Stimulated activated CD8-positive, alpha-beta memory T cell treated with anti-CD3 and anti-CD28 coated beads, Interleukin-15, amount 100 ng/mL, for 48 hours (primary cell): ENCODE measurements at places on chromosomes 12 and 14.

DNA sequence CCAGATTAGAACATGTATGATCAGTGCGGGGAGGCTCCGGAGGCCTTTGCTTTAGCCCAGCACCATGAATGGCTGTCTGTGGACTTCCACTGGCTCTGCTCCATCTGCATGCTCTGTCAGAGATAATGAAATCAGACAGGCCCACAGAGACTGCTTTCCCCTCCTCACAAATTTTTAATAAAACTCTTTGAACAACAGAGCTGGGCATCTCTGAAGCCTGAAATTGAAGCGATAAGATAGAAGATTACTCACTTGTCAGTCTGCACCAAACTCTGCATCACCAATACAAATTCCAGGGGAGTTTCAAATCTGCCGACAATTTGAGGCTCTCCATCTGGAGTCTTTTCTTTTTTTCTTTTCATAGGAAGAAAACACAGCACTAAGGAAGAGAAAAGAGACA is 110.0 kb downstream of the DYRK2 start:
- DNase-seq: no peak

DNA sequence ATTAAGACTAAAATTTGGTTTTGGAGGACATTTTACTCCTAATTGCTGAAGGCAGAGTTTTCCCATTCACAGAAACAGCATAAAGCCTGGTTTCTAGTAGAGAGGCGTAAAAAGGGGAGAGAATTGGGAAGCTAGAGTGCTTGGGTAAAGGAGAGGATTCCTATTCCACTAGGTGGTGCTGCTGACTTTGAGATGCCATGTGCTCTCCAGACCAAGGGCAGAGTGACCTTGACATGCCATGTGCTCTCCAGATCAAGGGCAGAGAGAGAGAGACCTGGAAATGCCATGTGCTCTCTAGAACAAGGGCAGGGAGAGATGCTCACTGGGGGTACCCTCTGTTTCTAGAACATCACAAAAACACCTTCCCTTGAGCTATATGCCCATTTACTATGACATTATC is 176.2 kb upstream of the PDZRN4 start:
- DNase-seq: no peak

GRCh38 chr14:100893228-100893601 is 10.3 kb downstream of the RTL1 start:
- DNase-seq: no peak

DNA sequence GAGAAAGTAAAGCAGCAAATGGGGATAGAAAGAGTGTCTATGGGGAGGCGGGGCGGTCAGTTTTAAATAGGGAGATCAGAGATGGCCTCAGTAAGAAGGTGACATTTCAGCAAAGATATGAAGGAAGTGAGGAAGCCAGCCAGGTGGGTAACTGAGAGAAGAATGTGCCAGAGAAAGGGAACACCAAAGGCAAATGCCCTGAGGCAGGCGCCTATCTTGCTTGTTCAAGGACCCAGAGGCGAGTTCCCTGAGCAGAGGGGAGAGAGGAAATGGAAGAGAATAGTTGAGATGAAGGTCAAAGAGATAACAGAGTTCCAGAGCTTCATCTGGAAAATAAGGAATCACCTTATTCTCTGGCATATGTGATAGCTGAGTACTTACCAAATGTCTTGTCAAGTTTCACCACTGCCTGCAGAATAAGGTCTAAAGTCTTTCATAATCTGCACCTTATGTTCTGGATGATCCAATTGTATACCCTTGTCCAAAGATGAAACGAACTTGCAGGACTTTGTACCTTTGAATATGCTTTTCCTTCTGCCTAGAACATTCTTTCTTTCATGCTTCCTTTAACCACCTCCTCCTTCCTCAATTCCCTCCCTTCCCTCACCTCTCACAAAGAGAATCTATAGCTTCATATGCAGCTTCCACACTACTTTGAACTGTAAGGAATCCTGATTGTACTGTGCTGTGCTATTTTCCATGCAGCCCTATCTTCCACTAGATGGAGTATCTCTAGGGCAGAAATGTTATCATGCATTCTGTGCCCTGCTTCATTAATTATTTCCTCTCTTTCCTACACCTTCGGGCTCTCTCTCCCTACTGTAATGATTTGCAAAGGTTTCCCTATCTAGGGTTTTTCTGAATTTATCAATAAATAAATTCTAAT is 38.5 kb downstream of the GNPTAB start:
- no peak for DNase-seq

- no peak for DNase-seq
These were observed 586.3 kb downstream of the LRFN5 start for GRCh38 chr14:42192738-42193653.

- no peak for DNase-seq
These were observed 189.0 kb upstream of the FRMD6 start for GRCh38 chr14:51462706-51463105.

- no peak for DNase-seq
These were observed 440.4 kb upstream of the PRICKLE1 start for GRCh38 chr12:43029971-43030370.

DNA sequence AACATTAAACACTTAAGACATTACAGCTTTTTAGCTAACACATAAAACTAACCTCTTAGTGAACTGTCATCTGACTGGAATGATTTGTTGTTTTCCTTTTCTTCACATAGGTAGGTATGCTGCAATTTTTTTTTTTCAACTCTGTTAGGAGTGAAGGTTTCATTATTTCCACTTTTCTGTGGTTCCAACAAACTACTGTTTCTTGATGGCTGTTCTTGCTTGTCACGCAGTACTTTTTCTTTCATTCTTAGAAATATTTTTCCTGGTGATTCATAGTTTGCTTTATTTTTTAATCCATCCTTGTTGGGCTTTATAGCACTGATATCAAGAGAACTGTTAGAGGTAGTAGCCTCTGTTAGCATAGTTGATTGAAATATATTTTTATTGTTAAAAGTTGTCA is 6.3 kb downstream of the MIS18BP1 start:
- no peak for DNase-seq

DNA sequence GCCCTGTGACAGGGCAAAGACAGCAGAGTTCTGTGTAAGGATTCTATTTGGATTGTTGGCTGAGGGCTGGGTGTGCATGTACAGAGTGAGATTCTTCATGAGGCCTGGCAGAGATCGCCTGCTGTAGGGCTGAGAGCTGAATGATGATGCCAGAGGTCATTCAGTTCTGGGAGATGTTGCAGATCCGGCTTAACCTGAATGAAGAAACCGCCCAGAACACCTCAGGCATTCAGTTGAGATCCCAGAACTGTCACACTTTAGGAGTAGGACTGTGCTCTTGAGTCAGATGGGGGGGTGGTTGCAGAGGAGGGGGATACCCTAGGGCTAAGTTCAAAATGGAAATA is 5.8 kb upstream of the EVL start:
- DNase-seq: no peak

- DNase-seq: no peak
These were observed 6.8 kb upstream of the FOXG1 start for GRCh38 chr14:28759653-28760313.

- no peak for DNase-seq
These were observed 378.5 kb downstream of the ADGRD1 start for GRCh38 chr12:131332224-131332623.

- DNase-seq: no peak
These were observed 55.6 kb upstream of the ZDHHC17 start for GRCh38 chr12:76708296-76708695.
